ENCODE measurements at places on chromosomes 2 and 18.

DNA sequence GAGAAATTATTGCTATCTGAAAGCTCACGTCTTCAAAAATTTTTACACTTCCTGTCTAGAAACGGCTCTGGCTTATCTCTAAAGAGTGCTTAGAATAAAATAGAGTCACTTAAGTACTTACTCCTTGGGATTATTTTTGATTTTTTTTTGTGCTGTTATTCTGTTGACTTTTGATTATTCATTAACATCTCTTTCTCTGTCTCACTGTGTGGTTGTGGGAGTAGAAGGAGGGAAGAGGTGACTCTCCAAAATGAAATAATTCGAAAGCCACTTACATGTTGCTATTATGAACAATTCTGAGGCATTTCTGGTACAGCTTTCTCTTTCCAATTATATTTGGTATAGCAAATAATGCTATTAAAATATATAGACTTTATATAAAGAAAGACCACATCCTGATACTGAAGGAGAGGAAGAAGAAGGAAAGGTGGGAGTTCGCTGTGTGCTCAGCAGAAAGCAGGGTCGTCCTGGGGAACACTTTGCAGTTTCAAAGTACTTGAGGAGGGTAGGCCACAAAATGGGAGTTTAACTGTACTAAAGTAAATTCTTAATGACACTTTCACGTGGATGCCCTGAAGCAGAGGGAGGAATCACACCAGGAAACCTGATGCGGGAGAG, 9.6 kb upstream of the MMADHC start:
- DNase-seq = no peak

DNA sequence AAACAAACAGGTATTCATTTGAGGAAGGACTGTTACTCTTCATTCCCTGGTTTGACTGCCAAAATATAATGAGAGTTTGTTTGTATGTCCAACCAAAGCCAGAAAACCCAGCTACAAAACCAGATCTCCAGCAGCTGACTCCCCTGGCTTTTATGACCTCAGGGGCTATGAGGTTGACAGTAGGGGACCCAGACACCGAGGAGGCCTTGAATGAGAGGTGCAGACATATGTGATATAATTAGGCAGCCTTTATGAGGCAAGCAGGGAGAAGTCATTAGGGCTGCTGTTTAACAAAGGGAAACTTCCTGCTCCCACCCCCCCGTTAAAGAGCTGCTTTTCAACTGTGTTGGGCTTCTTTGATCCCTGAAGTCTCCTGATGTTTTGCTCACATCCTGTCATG, 236.7 kb downstream of the SLC4A3 start:
- no peak for DNase-seq

GRCh38 chr2:6011921-6012320, 319.7 kb downstream of the SOX11 start:
- no peak for DNase-seq

- DNase-seq = no peak
These were observed 414.3 kb downstream of the ZNF804A start for GRCh38 chr2:185012643-185013042.

- DNase-seq = no peak
These were observed 12.2 kb upstream of the CAB39 start for GRCh38 chr2:230700447-230700846.

- DNase-seq = no peak
These were observed 92.9 kb upstream of the CYP1B1 start for GRCh38 chr2:38168710-38169480.

- DNase-seq = no peak
These were observed 1.1 kb downstream of the HNRNPLL start for GRCh38 chr2:38601463-38602135.

- no peak for DNase-seq
These were observed 20.7 kb downstream of the FBXO15 start for GRCh38 chr18:74126684-74127655.

Measured in HEK293T (cell line).